ENCODE measurements at places on chromosomes 3 and 15. TPM values are rescaled to one million over a fixed set of nuclear protein-coding genes. Genes with fewer than 3 reads are reported as not detected.

Gene FANCD2OS
- total RNA-seq: not detected

Gene NGLY1
- 39.9 TPM for total RNA-seq

Gene ALS2CL
- total RNA-seq: 8.5 TPM

Gene CCR8
- total RNA-seq: not detected

Gene CCR3
- total RNA-seq: not detected

Gene TM6SF1
- 34.7 TPM for total RNA-seq

Gene SPINK8
- not detected for total RNA-seq

Gene IMPG2
- 0.85 TPM for total RNA-seq

Gene GASK1A
- total RNA-seq: not detected
